ENCODE measurements at places on chromosomes 13 and 19. TPM values are rescaled to one million over a fixed set of nuclear protein-coding genes. Genes with fewer than 3 reads are reported as not detected.
A peak's percentile ranks its signal among the peaks of the same experiment; 100 is the strongest.

IL17D gene
- 0.60 TPM for total RNA-seq

SPRED3 gene
- total RNA-seq = 5.2 TPM

- no peak overlapping the region for H3K4me3 ChIP-seq
- H3K27ac ChIP-seq = no peak overlapping the region
- H3K4me1 ChIP-seq = no peaks in the 10 kb centered on the region
These were observed 44.7 kb downstream of the DHRS12 start for GRCh38 chr13:51759240-51759639.

PALM gene
- total RNA-seq = 25.6 TPM

DNA sequence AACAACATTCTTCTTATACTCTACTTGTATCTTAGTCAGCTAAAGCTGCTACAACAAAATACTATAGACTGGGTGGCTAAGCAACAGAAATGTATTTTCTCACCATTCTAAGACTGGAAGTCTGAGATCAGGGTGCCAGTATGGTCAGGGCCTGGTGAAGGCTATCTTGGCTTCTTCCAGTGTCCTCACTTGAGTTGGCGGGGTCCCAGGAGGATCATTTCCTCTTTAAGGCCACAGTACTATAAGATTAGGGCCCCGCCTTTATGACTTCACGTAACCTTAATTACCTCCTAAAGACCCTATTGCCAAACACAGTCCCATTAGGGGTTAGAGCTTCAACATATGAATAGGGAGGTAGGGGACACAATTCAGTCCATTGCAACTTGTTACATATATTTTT is 30.7 kb upstream of the DOCK9 start:
- H3K27me3 ChIP-seq = no peaks in the 10 kb centered on the region
- no peak overlapping the region for H3K4me3 ChIP-seq
- peaks cover 3% of the 10 kb centered on the region for H3K4me1 ChIP-seq
- DNase-seq = no peak

- H3K4me1 ChIP-seq = no peaks in the 10 kb centered on the region
- no peaks in the 10 kb centered on the region for H3K27me3 ChIP-seq
- H3K4me3 ChIP-seq = no peak overlapping the region
- no peak overlapping the region for H3K27ac ChIP-seq
- no peaks in the 10 kb centered on the region for H3K36me3 ChIP-seq
These were observed 11.7 kb upstream of the RBM26 start for GRCh38 chr13:79417741-79418140.

ABHD13 gene
- 5.1 TPM for total RNA-seq

- no peak overlapping the region for H3K27ac ChIP-seq
- H3K4me3 ChIP-seq = no peak overlapping the region
- peak; percentile 81 for DNase-seq
- H3K4me1 ChIP-seq = no peaks in the 10 kb centered on the region
These were observed 33.7 kb upstream of the ZNF724 start for GRCh38 chr19:23283925-23284324.

GRCh38 chr13:67725999-67726398 is 495.9 kb upstream of the PCDH9 start:
- H3K27me3 ChIP-seq = peaks cover 2% of the 10 kb centered on the region
- H3K4me1 ChIP-seq = peaks cover 7% of the 10 kb centered on the region
- peaks cover 35% of the 10 kb centered on the region for H3K36me3 ChIP-seq

GRCh38 chr19:15516363-15516762 is 8.0 kb downstream of the CYP4F22 start:
- H3K4me1 ChIP-seq = no peaks in the 10 kb centered on the region
- no peak overlapping the region for H3K4me3 ChIP-seq
- peaks cover 10% of the 10 kb centered on the region for H3K36me3 ChIP-seq
- H3K27me3 ChIP-seq = peaks cover 15% of the 10 kb centered on the region

DNA sequence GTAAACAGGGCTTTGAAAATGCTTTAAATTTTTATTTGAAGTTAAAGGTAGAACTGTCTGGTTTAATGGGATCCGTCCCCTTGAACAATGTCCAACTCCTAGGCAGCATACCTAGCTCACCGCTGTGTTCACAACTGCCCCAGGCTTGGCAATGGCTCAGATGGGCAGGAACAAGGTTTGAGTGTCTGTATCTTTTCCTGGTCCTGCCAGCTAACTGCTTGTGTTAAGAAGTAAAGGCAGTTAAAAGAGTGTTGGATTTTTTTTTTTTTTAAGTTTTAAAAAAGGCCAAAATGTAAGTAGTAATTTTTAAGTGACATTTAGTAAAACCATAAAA is 66.7 kb upstream of the FNDC3A start:
- no peak overlapping the region for H3K27ac ChIP-seq
- H3K36me3 ChIP-seq = no peaks in the 10 kb centered on the region
- H3K27me3 ChIP-seq = no peaks in the 10 kb centered on the region
- H3K4me1 ChIP-seq = peaks cover 6% of the 10 kb centered on the region
- H3K4me3 ChIP-seq = no peak overlapping the region
- no peak for DNase-seq

DNA sequence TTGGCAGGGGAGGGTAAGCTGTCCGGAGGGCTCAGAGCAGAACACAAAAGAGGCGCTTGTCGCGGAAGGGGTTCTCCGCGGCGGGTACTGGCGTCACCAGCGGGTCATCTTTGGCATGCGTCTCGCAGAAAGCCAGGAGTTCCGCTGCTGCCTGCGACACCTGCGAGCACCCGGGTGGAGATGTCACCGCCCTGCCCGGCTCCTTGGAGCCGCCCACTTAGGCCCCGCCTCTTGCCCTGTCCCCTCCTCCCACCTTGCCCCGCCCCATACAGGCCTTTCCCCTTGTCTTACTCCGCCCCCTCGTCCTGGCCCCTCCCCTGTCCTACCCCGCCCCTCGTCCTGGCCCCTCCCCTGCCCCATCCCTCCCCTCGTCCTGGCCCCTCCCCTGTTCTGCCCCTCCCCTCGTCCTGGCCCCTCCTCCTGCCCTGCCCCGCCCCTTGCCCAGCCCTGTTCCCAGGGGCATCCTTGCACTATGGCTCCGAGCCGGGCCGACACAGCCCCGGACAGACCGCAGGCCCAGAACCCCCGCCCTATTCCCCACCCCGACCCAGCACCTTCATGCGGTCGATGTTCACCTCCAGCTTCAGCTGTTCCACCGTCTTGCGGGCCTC is 1.9 kb downstream of the GNG8 start:
- DNase-seq = peak; percentile 98
- H3K36me3 ChIP-seq = no peaks in the 10 kb centered on the region
- H3K4me3 ChIP-seq = peak overlapping the region; percentile 72
- H3K4me1 ChIP-seq = peaks cover 27% of the 10 kb centered on the region
- no peak overlapping the region for H3K27ac ChIP-seq
- H3K27me3 ChIP-seq = peaks cover 39% of the 10 kb centered on the region

SYT5 gene
- total RNA-seq = 2.5 TPM

- H3K36me3 ChIP-seq = peaks cover 13% of the 10 kb centered on the region
- peaks cover 7% of the 10 kb centered on the region for H3K4me1 ChIP-seq
These were observed 17.7 kb upstream of the RUBCNL start for GRCh38 chr13:46404733-46405100.

GRCh38 chr13:113288880-113289279 is 8.2 kb upstream of the LAMP1 start:
- no peaks in the 10 kb centered on the region for H3K36me3 ChIP-seq
- no peak overlapping the region for H3K27ac ChIP-seq
- no peak for DNase-seq

PINLYP gene
- 10.6 TPM for total RNA-seq

MEDAG gene
- 1.9 TPM for total RNA-seq

GRCh38 chr13:48892053-48892687 is 83.5 kb upstream of the FNDC3A start:
- no peaks in the 10 kb centered on the region for H3K36me3 ChIP-seq
- no peak for DNase-seq
- no peak overlapping the region for H3K27ac ChIP-seq
- H3K27me3 ChIP-seq = peaks cover 4% of the 10 kb centered on the region
- no peaks in the 10 kb centered on the region for H3K4me1 ChIP-seq
- H3K4me3 ChIP-seq = no peak overlapping the region

- no peaks in the 10 kb centered on the region for H3K36me3 ChIP-seq
- no peak within 1 kb of the TSS for H3K4me3 ChIP-seq
- H3K27me3 ChIP-seq = peaks cover 4% of the 10 kb centered on the region
These were observed at the start of gene CBY2 for GRCh38 chr13:45702088-45702487. CBY2 (plus strand) TSS chr13:45702320; CDS start chr13:45702391, 71 bp downstream.

DNA sequence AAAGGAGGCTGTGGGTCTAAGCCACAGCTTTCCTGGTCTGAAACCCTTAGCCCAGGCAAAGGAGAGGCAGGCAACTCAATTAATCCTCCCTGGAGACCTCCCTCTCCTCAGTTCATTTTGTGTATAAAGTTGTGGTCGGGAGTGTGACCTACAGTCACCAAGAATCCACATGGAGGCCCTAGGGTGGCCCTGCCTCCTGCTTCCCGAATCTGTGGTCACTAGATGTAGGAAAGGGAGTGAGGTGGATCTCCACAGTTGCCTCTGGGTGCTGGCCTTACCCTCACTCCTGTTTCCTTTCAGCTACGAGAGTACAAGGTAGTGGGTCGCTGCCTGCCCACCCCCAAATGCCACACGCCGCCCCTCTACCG is 1.3 kb downstream of the RPL18A start:
- H3K4me1 ChIP-seq = peaks cover 29% of the 10 kb centered on the region
- H3K36me3 ChIP-seq = peaks cover 48% of the 10 kb centered on the region
- H3K27me3 ChIP-seq = no peaks in the 10 kb centered on the region
- peak overlapping the region; percentile 97 for H3K27ac ChIP-seq

DNA sequence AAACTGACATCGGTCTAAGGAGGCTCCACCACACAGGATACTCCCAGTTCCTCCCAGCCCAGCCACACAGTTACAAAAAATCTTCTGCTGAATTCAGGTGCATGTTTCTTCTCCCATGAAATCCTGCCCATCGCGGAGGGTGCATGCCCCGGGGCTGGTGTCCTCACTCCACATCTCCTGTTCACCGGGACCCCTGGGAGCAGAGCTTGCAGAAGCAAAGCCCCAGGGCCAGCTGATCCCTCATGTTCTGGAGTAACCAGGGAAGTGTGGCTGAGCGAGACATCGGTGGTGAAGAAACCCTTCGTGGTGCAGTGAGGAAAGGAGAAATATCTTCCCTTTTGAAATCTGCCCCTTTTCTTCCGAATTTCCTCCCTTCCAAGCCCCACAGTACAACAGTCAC is 904 bp upstream of the SIGLEC9 start:
- H3K36me3 ChIP-seq = no peaks in the 10 kb centered on the region
- no peak for DNase-seq
- H3K27ac ChIP-seq = no peak overlapping the region
- H3K27me3 ChIP-seq = peaks cover 7% of the 10 kb centered on the region
- H3K4me1 ChIP-seq = no peaks in the 10 kb centered on the region

GRCh38 chr19:19137556-19138108 is 646 bp downstream of the TMEM161A start:
- no peak overlapping the region for H3K27ac ChIP-seq
- H3K4me1 ChIP-seq = peaks cover 18% of the 10 kb centered on the region
- H3K36me3 ChIP-seq = peaks cover 10% of the 10 kb centered on the region
- DNase-seq = no peak
- peak overlapping the region; percentile 96 for H3K4me3 ChIP-seq
- peaks cover 47% of the 10 kb centered on the region for H3K27me3 ChIP-seq

ATP4B gene
- total RNA-seq = not detected

ZNF225 gene
- total RNA-seq = 5.1 TPM

GRCh38 chr19:29277102-29277501 is 64.2 kb upstream of the UQCRFS1 start:
- no peaks in the 10 kb centered on the region for H3K36me3 ChIP-seq
- H3K4me3 ChIP-seq = peak overlapping the region; percentile 46
- H3K4me1 ChIP-seq = peaks cover 12% of the 10 kb centered on the region
- no peak overlapping the region for H3K27ac ChIP-seq
- DNase-seq = peak; percentile 46

DNA sequence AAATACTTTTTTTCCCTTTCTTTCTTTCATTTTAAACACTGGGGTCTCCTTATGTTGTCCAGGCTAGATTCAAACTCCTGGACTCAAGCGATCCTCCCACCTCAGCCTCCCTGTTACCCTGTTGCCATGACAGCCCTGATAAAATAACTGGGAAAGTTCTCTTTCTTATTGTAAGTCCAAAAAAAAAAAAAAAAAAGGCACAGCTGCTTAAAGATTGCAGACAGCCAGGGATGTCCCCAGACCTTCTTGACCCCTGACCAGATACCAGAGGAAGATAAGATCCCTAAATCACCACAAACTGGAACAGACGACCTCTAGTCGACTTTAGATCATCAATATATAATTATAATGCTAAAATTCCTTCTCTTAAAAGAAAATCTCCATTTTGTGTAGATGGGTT is 1.1 kb upstream of the MVB12A start:
- peak overlapping the region; percentile 99 for H3K27ac ChIP-seq
- H3K36me3 ChIP-seq = peaks cover 4% of the 10 kb centered on the region
- peak overlapping the region; percentile 83 for H3K4me3 ChIP-seq
- DNase-seq = no peak

- DNase-seq = no peak
- no peak overlapping the region for H3K4me3 ChIP-seq
- H3K27me3 ChIP-seq = peaks cover 84% of the 10 kb centered on the region
- H3K36me3 ChIP-seq = no peaks in the 10 kb centered on the region
- H3K27ac ChIP-seq = no peak overlapping the region
These were observed 9.5 kb downstream of the GPR32 start for GRCh38 chr19:50779504-50780457.

GRCh38 chr19:57317503-57317902 is 2.8 kb upstream of the ZNF543 start:
- peak; percentile 48 for DNase-seq
- H3K36me3 ChIP-seq = no peaks in the 10 kb centered on the region
- H3K4me3 ChIP-seq = peak overlapping the region; percentile 15
- H3K4me1 ChIP-seq = peaks cover 18% of the 10 kb centered on the region
- H3K27ac ChIP-seq = no peak overlapping the region

GRCh38 chr13:28716511-28716910 is 2.3 kb downstream of the SLC46A3 start:
- H3K36me3 ChIP-seq = no peaks in the 10 kb centered on the region
- no peak overlapping the region for H3K27ac ChIP-seq
- H3K27me3 ChIP-seq = peaks cover 37% of the 10 kb centered on the region
- DNase-seq = no peak
- H3K4me3 ChIP-seq = no peak overlapping the region

- peak overlapping the region; percentile 97 for H3K27ac ChIP-seq
- H3K27me3 ChIP-seq = no peaks in the 10 kb centered on the region
- H3K4me3 ChIP-seq = peak overlapping the region; percentile 96
- H3K4me1 ChIP-seq = peaks cover 11% of the 10 kb centered on the region
- DNase-seq = no peak
- peaks cover 35% of the 10 kb centered on the region for H3K36me3 ChIP-seq
These were observed 438 bp downstream of the PRKCSH start for GRCh38 chr19:11435833-11436313.
